CD8-positive, alpha-beta T cell (primary cell): ENCODE measurements at places on chromosomes 5 and 9.

GRCh38 chr9:138021251-138022056 lies 143.9 kb downstream of the CACNA1B start:
- DNase-seq: no peak

DNA sequence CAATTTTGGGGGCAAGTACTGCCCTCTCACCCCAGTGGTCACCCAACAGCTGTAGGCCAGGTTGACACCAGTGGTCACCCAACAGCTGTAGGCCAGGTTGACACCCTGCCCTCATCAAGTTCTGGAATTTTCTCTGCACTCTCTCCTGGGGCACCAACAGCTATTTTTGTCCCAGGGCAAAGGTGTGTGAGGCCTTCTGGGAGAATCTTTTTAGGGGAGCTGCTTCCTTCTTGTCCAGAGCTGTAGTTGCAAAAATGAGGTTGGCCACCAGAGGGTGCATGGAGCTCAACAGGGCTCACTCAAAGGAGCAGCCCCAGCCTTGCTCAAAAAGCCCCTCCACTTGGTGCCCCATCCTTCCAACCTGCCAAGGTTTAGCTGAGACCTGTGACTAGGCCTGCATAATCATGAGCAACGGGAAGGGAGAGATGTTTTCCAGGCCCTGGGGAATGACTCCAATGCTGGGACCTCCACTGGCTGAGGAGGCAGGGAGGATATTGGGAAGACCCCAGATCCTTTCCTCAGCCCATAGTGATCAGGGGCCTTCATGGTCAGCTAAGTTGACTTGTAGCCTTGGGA lies 10.6 kb upstream of the P4HA2 start:
- peak; percentile 75 for DNase-seq

DNA sequence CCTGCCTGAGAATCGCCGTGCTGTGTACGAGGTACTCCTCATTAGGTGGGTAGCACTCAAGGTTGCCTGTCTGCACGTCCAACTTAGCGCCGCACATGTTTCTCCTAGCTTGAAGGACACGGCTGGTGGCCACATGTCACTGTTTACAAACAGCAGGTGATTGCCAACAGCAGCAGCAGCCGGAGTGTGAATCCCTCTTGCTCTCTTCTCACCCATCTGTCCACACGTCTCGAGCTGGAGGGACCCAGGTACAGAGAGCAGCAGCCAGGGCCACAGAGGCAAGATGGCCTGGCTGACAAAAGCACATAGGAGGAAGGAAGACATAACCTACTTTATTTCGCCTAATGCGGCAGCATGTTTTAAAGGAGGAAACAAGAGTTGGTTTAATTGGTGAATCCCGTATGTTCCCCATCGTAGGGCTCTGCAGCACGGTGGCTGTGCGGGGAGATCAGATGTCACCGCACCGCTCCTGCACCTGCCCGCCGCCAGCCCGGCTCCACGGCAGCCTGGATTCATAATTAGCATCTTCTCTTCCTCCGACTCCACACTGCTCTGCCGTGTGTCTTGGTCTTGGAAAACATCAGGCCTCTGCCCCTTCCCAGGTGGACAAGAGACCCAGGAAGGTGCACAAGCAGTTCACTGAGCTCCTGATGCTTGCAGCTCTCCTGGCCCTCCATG lies 201.6 kb upstream of the IRX1 start:
- DNase-seq: no peak

DNA sequence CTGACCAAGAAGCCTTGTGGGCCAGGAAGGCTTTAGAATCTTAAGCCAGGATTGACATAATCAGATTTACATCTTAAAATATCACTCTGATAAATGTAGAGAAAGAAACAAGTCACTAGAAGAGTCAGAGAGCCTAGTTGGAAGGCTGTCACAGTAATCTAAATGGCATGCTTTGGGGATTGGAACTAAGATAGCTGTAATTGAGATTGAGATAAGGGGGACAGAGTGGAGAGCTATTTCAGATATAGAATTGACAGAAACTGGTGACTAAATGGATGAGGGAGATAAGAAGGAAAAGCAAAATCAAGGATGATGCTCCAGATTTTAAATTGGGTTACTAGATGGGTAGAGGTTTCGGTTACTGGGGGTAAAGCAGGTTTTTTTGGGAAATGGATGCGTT lies 100.5 kb downstream of the XRCC4 start:
- DNase-seq: no peak

- DNase-seq: no peak
Measured at GRCh38 chr9:23821375-23822181, 4.5 kb downstream of the ELAVL2 start.

- no peak for DNase-seq
Measured at GRCh38 chr5:58763390-58763789, 180.5 kb downstream of the RAB3C start.

GRCh38 chr5:90134892-90135291 lies 274.7 kb downstream of the CETN3 start:
- no peak for DNase-seq

- no peak for DNase-seq
Measured at GRCh38 chr9:21552244-21553170, 70.4 kb upstream of the IFNE start.

- DNase-seq: no peak
Measured at GRCh38 chr9:16312116-16312515, 558.4 kb downstream of the BNC2 start.

DNA sequence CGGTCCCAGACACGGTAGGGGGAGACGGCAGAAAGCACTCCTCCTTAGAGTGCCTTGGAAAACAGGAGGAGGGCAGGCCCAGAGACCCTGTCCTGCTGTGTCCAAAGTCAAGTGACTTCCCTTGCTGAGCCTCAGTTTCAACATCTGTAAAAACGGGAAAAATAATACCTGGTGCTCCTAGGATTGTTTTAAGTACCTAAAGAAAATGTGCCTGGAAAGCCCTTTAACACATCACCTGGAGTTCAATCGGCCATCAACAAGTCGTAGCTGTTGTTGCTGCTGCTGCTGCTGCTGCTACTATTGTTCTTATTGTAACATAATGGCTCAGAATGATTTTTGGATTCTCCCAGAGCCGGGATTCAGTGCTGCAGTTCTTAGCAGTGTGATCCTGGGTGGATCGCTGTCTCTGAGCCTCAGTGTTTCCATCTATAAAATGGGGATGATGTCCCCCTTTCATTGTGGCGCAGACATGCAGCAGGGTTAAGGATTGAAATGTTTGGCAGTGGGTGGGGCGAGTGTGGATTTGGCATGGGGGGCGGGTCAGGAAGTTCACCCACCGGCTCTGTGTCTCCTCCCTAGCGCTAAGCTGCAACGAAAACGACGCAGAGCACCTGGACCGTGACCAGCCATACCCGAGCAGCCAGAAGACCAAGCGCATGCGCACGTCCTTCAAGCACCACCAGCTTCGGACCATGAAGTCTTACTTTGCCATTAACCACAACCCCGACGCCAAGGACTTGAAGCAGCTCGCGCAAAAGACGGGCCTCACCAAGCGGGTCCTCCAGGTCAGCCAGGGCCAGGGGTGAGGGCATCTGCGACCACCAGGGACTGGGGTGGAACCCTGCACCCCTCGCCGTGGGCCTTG lies 9.2 kb downstream of the LHX2 start:
- no peak for DNase-seq

DNA sequence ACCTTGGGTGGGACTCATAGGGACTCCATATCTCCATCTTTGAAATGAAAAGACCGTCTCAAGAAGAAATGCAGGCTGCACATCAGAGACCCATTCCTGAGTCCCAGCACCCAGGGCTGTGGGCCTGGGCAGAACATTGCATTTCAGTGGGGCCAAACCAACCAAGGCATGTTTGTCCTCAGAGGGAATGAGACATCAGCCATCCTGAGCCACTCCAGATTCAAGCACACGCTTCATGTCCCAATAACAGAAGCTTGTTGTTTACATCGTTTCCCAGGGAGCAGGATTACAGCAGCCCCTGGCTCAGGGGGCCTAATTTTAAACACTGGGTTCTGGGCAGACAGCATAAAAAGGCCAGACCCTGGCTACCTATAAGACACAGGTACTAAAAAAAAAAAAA lies 24.3 kb downstream of the DUSP1 start:
- DNase-seq: no peak

GRCh38 chr9:131101207-131101964 lies 5.1 kb downstream of the AIF1L start:
- no peak for DNase-seq

GRCh38 chr5:96743065-96743768 lies 64.5 kb downstream of the ERAP1 start:
- DNase-seq: no peak

GRCh38 chr9:109482391-109482916 lies 15.7 kb downstream of the PTPN3 start:
- no peak for DNase-seq

GRCh38 chr5:148455185-148455584 lies 71.4 kb downstream of the FBXO38 start:
- no peak for DNase-seq

- DNase-seq: no peak
Measured at GRCh38 chr9:124531115-124531514, 23.9 kb upstream of the NR5A1 start.

GRCh38 chr9:16482764-16483163 lies 387.7 kb downstream of the BNC2 start:
- DNase-seq: no peak

DNA sequence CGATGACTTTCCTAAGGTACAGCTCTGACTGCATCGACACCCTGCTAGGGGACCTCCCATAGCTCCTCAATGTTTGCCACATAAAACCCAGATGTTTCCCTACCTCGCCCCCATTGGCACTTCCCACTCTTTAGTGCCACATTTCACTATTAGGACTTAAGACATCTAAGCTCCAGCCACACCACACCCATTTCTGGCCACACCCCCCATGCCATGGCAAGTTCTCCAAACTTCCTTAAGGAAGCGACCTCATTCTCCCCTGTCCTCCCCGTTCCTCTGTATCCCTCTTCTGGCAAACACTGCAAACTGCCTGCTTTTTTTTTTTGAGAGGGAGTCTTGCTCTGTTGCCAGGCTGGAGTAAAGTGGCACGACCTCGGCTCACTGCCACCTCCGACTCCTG lies 62.9 kb downstream of the USP20 start:
- no peak for DNase-seq

DNA sequence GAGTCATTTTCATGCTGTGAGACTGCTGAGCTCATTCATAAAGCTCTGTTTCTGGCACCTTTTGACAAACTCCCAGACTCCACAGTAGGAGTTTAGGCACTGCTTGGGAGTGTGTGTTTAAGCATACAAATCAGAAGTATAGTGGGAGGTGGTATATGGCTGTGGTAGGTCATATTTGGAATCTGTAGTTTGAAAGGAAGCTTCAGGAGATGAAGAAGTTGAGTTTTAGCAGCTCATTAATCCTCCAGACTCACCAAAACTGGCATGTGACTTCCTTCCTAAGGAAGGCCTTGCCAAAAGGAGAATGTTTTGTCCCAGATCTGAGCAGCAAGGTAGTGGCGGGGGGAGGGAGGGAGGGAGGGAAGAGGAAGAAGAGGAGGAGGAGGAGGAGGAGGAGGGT lies 52.8 kb downstream of the SAXO1 start:
- DNase-seq: no peak

DNA sequence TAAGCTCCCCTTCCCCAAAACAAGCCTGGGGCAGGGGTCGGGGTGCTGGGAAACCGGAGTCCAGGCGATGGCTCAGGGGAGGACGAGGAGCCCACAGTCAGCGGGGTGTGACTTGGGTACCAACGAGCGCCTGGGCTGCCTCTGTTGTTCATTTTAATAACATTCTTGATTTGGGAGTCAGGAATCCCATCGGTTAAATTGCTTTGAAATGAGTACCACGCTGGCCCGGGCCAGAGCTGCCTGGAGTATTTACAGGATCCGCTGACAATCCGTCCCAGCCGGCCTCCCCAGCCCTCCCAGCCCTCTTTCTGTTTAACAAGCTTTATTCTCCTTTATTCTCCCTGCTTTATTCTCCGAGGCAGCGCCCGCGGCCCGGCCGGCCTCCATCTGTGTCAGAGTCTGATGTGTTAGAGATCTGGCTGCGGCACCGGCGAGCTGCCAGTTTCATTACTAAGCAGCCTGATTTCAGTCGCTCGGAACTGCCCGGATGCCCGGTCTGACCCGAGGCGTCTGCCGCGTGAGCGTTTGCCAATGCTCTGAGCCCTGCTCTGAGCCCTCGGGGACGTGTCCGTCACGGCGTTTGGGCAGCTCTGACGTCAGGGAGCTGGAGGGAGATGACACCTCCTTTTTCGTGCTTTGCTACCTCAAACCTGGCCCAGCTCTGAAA lies 16.5 kb upstream of the QRFP start:
- DNase-seq: no peak

DNA sequence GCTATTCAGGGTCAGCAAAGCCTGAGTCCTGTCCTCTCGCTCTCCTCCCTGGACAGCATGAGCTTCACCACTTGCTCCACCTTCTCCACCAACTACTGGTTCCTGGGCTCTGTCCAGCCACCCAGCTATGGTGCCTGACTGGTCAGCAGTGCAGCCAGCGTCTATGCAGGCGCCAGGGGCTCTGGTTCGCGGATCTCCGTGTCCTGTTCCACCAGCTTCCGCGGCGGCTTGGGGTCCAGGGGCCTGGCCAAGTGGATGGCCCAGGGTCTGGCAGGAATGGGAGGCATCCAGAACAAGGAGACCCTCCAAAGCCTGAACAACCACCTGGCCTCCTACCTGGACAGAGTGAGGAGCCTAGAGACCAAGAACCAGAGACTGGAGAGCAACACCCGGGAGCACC lies 8.6 kb downstream of the NIPBL start:
- DNase-seq: no peak

- DNase-seq: no peak
Measured at GRCh38 chr5:141870228-141870627, 8.0 kb downstream of the PCDH1 start.

- DNase-seq: no peak
Measured at GRCh38 chr9:21682981-21683380, 119.5 kb upstream of the MTAP start.

DNA sequence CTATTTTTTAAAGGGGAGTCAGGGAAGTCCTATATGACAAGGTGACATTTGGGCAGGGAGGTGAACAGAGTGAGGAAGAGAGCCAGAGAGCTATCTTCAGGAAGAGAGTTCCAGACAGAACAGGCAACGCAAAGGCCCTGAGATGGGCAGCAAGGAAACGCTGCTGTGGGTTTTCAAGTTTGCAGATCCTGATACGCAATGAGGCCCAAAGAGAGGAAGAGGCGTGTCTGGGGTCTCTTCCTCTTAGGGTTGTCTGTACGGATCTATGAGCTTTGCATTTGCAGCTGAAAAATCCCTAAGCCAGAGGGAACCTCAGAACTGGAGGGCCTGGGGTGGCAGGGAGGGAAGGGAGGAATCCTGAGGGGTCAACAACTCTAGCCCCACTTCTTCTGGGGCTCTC lies 13.6 kb downstream of the FAT2 start:
- no peak for DNase-seq

- peak; percentile 72 for DNase-seq
Measured at GRCh38 chr5:35777358-35778087, 79.2 kb upstream of the IL7R start.

GRCh38 chr5:156505101-156505500 lies 178.1 kb downstream of the SGCD start:
- no peak for DNase-seq
